ENCODE measurements at places on chromosomes 12 and 14.

GRCh38 chr12:27979145-27979544, 6.6 kb upstream of the PTHLH start:
- ATAC-seq = no peak

DNA sequence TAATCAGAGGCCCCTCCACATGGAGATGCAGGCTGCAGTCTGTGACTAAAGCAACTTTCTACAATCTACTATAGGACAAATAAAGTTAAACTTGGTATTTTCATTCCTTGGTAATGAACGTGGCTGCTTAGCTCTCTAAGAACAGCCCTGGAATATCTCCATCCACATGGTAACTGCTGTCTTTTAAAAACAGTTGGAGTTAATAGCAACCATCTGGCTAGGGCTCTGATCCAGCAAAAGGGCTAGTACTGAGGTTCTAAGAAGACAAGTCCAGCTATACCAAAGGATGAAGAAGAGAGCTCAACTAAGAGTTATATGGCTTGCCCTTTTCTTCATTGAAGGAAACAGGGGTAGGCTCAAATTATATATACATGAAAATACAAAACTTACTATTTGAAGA, 920.1 kb downstream of the FLRT2 start:
- ATAC-seq = no peak

DNA sequence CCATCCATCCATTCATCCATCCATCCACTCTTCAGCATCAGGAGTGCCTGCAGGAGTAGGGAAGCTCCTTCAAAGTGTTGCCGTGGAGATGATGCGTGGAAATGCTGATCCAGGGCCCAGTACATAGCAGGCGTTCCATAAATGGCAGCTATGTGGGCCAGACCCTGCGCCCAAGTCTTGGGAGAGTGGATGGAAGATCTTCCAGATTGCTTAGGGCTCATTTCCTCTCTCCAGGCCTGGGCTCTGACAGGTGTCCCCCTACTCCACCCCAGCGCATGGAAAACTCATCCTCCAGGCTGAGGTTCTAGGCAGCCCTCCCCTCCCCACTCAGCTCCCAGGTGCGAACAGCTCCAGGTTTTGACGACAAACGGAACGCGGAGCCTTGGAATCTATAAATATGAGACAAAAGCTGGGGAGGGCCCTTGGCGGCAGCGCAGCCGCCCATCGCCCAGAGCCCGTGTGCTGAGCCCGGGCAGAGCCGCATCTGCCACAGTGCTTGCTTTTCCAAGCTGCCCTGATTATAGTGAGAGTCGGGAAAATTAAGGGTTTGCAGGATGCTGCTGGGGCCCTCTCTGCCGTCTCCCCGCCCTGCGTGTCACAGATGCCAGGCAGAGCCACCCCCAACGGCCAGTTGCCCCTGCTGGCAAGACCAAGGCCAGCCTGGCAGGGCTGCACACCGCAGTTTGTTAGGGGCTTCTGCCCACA, 1.6 kb downstream of the BEGAIN start:
- no peak for ATAC-seq

- ATAC-seq = no peak
These were observed 26.1 kb upstream of the AACS start for GRCh38 chr12:125038976-125039625.

Measured in esophagus mucosa (tissue), 1 donor.